ENCODE measurements at places on chromosomes 16 and 17. TPM values are rescaled to one million over a fixed set of nuclear protein-coding genes. Genes with fewer than 3 reads are reported as not detected.

GRCh38 chr16:86391486-86391885 is 118.8 kb upstream of the FOXF1 start:
- no peaks in the 10 kb centered on the region for H3K36me3 ChIP-seq
- no peak overlapping the region for H3K4me3 ChIP-seq
- no peak for DNase-seq
- H3K4me1 ChIP-seq = peaks cover 5% of the 10 kb centered on the region
- no peaks in the 10 kb centered on the region for H3K27me3 ChIP-seq
- no peak overlapping the region for H3K27ac ChIP-seq

Gene PDIA2
- total RNA-seq = not detected

Gene SPATA32
- total RNA-seq = not detected

Gene CACNG1
- not detected for total RNA-seq

Gene IGF2BP1
- not detected for total RNA-seq

DNA sequence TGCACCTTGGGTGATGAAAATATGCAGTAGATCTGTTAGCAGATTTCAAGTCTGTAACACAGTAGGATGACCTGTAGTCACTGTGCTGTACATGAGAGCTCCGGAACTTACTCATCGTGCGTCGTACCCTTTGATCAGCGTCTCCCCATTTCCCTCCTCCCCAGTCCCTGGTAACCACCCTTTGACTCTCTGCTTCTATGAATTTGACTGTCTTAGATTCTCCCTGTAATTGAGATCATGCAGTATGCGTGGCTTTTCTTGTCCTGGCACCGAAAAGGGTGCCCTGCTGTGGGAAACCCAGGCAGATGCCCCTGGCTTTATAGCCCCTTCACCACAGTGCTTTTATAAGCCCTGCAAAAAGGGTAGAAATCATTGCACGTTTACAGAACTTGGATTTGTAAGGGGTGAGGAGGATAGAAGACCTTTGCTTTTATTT is 20.5 kb downstream of the CLEC16A start:
- H3K27ac ChIP-seq = no peak overlapping the region
- peaks cover 71% of the 10 kb centered on the region for H3K36me3 ChIP-seq
- H3K4me3 ChIP-seq = no peak overlapping the region
- H3K4me1 ChIP-seq = peaks cover 3% of the 10 kb centered on the region
- no peak for DNase-seq

Measured in esophagus squamous epithelium (tissue), 5 donors.